ENCODE measurements at places on chromosomes 1 and 21. TPM values are rescaled to one million over a fixed set of nuclear protein-coding genes. Genes with fewer than 3 reads are reported as not detected.

The CDKN2C gene
- 8.9 TPM for total RNA-seq

The BTBD19 gene
- total RNA-seq: 8.2 TPM

The C1orf105 gene
- total RNA-seq: not detected

The F13B gene
- not detected for total RNA-seq

The OR2T11 gene
- not detected for total RNA-seq

The FCGR3A gene
- not detected for total RNA-seq

The SAMD11 gene
- total RNA-seq: not detected

The CCDC30 gene
- total RNA-seq: 1.9 TPM

The WLS gene
- not detected for total RNA-seq

The DDOST gene
- 191 TPM for total RNA-seq

The MYBPH gene
- not detected for total RNA-seq

The FCMR gene
- 53.1 TPM for total RNA-seq

The NTMT2 gene
- not detected for total RNA-seq

The FAM131C gene
- total RNA-seq: 0.19 TPM

The PPM1J gene
- total RNA-seq: 0.88 TPM

The PCAT6 gene
- 0.59 TPM for total RNA-seq
